ENCODE measurements at places on chromosomes 4 and X. TPM values are rescaled to one million over a fixed set of nuclear protein-coding genes. Genes with fewer than 3 reads are reported as not detected.

Gene SNCA
- polyA plus RNA-seq: 5.4 TPM

Gene EPHA5
- not detected for polyA plus RNA-seq

Gene WAS
- polyA plus RNA-seq: 3.0 TPM

Gene FGA
- polyA plus RNA-seq: not detected

Gene TMEM144
- polyA plus RNA-seq: 7.9 TPM

Gene F9
- polyA plus RNA-seq: not detected

Gene MEPE
- not detected for polyA plus RNA-seq

Gene CXCL5
- polyA plus RNA-seq: 0.83 TPM

Gene ETNPPL
- polyA plus RNA-seq: not detected

Gene SPANXN4
- not detected for polyA plus RNA-seq

Gene PDE6B
- polyA plus RNA-seq: under 0.01 TPM

Gene PPP1R2C
- polyA plus RNA-seq: not detected

Gene VCX3B
- not detected for polyA plus RNA-seq

Data from sigmoid colon (tissue), 7 donors.